ENCODE measurements at places on chromosomes 3 and 15.

DNA sequence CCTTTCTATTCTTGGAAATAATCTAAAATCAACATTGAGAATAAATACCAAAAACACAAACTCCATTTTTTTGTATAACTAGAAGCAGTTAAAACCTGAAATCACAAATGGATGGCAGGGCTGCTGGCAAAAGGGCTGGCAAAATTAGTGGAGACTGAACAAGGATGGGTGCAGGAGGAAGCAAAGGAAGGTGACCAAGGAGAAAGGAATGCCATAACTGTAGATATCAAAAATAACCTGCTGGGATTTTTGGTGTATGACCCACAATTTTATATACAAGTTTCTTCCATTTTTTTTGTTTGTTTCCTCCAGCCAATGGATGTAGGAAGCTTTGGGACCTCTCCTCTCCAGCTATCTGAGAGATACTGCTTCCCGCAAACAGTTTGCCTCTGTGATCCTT, 12.7 kb downstream of the CFAP44 start:
- no peak for DNase-seq

- no peak for DNase-seq
Measured at GRCh38 chr15:90496791-90497190, 32.9 kb upstream of the CRTC3 start.

DNA sequence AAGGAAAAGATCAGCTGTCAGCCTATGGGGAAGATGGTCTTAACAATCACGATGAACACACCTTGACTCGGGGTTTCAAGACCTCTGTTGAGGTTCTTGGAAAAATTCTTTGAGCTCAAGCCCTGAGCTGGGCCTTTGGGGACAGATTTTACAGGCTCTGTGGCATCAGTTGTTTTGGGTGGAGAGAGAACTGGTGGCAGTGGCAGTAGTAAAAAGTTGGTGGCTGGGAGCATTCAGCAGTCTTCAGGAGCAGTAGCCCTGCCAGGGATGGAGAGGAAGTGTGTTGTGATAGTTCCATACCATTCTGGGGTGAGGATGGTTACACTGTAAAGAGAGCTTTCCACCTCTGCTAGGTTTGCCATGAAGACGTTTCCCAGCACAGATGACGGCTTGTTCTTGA, 4.9 kb upstream of the KY start:
- DNase-seq: no peak

- DNase-seq: no peak
Measured at GRCh38 chr3:161989012-161989411, 492.4 kb downstream of the OTOL1 start.

DNA sequence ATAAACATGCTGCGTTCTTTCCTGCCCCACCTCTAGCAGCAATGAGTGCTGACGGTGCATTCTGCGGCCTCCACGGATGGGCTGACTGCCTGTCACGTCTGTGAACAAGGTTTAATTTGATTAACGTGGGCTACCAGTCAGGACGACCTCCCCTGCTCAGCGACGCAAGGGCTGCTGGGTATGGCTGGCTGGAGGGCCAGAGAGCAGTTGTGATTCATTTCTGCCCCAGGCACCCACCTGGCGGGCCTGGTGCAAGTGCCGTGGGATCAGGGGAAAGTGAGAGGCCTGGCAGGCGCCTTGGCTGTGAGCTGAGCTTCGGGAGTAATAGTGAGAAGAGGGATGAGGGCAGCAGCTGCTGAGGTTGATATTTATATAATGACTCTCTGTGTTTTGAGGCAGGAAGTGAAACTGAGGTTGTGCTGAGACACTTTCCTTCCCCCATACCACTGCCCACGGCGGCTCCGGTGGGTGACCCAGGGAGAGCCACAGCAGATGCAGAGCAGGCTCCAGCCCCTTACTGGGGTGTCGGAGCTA, 190.4 kb upstream of the BCL6 start:
- DNase-seq: peak; percentile 19

- DNase-seq: no peak
Measured at GRCh38 chr3:154182975-154183374, 61.8 kb downstream of the ARHGEF26 start.

DNA sequence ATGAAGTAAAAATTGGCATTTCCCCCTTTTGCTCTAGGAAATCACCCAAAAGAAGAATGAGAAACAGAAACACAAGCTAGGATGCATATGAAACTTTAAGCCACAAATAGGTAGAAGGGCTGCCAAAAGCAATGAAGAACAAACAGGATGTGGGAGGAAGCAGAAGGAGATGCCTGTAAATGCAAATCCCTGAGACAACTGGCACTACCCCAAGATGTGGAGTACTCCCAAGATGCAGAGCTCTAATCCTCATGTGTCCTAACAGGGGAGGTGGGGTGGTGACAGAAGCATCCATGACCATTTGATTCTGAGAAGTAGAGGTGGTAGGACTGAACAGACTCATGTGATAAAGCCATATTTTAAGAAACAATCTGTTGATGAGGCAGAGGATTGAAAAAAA, 31.9 kb upstream of the ZNF280D start:
- no peak for DNase-seq

GRCh38 chr3:119494597-119494996, 3.8 kb upstream of the TIMMDC1 start:
- no peak for DNase-seq

- DNase-seq: no peak
Measured at GRCh38 chr3:176074096-176074495, 1123.2 kb downstream of the TBL1XR1 start.

DNA sequence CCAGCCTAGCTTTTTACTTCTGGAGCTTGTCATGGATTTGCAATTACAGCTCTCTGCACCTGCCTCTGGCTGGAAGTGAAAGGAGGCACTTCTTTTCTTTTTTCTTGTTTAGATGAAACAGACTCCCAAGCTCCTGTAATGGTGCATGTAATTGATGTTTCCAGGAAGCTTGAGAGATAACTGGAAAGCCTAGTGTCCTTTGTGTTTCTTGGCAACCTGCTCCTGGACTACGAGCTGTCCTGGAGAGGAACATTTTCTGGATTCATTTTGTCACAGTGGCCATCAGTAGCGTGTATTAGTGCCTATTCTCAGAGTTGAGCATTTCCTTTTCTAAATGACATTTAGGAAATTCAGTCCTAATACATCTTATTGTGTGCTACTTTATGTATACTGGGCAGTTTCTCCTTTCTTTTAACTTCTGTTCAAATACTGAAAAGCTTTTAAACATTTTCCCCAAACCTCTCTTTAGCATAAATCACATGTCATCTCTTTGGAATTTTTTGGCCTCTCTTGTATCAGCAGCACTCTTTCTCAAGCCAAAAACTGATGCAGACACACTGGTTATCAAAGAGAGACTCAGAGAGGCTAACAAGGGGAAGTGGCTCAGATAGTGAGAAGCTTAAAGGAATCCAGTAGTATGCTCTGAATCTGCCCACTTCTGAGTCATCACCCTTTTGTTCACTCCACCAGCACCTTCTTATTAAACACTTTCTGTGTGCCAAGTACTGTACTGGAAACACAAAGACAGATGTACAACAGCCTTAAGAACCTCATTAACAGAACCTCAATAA, 62.6 kb upstream of the SLC2A2 start:
- no peak for DNase-seq

DNA sequence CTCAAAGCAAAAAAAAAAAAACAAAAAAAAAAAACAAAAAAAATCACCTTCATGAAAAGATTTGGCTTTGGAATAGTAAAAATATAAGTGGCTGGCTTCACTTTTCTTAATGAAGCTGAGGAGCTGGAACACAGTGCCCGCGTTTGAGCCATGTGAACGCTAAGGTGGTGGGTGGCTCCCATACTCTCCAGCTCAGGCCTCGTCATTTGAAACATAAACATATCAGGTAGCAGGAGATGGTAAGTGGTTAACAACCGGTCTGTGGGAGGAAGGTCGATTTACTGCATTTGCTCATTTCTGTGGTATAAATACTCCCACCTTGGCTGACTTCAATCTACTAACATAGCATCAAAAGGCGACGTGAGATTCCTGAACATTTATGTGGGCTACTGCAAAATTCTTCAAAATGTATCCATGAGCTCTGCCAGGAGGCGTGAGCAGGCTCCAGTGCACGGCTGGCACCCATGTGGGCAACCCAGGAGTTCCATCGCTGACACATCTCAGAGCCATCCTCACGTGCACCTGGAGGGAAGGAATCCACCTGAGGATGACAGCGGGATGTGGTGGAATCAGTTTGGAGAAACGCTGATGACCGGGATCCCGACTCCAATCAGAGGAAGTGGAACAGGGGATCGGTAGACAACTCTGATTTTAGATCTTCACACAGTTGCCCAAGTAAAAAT, 157.6 kb downstream of the ATP10A start:
- no peak for DNase-seq

- no peak for DNase-seq
Measured at GRCh38 chr15:98671060-98672008, 23.0 kb downstream of the IGF1R start.

DNA sequence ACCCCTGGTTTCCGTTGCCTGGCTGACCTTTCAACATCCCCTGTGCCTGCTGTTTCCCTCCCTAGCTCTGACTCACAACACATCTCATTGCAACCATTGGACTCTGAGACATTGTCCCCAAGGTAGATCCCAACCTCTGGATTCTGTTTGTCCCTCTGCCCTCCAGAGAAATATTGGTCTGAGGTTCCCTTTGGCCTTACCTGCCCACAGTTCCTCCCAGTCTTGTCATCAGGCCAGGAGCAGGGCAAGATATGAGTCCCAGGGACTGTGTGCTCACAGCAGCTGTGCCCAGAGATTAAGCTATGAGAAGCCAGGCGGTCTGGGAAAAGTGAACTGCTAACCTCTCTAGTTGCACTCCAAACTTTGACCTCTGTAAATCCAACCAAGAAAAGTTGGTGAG, 168.2 kb upstream of the NR2F2 start:
- no peak for DNase-seq

DNA sequence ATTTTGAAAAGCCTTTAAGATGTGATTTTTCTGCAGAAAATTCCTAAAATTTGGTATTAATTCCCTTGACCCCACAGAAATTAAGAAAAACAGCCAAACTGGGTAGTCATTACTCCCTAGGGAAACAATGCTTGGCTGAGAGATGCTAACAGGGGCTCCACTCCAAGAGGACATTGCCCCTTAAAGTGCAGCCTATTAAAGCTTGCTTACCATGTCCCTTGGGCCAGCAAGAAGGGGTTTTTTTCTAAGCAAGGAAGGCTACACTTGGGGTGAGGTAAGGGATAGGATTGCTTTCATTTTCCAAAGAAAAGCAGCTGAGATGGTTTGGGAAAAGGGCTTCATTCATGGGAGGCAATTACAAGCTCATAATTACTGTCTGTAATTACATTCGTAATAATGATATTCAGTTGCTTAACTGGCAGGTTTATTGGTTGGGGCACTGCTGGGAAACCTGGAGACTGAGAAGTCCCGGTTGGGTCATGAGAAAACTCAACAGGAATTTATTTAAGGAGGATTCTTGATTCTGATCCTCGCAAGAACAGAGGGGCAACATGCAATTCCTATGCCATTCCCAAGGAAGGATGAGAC, 247.5 kb downstream of the NR1D2 start:
- no peak for DNase-seq

DNA sequence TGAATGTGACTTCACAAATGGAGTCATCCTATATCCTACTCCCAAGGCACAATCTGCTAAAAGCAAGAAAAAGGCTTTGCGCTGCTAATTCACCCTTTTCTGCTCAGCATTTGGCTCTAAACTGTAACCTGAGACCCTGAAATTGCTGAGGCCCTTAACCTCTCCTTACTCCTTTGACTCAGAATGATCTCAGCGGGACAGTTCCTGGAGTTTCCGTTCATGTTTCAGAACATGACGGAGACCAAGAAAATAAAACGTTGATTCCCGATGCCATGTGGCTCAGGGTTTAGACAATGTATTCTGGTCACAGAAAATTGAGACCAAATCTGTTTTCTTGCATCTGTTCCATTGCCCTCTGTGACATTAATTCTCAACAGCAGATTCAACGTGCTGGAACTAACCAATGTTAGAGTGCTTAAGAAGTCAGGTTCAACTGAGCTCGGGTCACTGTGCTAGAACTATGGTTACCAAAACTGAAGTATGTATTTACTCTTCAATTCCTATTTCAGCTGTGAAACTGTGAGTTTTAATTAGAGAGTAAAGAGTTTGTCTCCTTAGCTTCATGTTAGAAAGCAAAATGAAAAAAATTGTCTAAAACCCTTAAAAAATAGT, 45.4 kb upstream of the TMC3 start:
- no peak for DNase-seq

DNA sequence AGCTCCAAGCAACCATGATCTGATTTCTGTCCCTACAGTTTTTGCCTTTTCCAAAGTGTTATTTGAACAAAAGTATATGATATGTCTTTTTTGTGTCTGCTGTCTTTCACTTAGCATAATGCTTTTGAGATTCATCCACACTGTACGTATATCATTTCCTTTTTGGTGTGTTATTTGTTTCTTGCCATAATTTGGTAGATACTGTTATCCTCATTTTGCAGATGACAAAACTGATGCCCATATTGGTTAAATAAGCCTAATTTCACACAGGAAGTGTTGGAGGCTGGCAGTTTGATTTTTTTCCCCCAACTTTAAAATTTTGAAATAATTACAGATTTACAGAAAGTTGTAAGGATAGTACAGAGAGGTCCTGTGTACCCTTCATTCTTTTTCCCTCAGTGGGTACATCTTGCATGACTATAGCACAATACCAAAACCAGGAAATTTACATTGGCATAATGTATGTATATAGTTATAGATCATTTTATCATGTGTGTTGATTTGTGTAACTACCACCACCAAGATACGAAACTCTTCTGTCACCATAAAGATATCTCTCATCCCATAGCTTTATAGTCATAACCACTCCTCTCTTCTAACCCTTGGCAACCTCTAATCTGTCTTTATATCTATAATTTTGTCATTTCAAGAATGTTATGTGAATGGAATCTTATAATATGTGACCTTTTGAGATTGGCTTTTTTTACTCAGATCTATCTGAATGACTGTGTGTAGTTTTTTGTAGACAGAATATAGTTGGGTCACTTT, 55.6 kb downstream of the RASA2 start:
- no peak for DNase-seq

- no peak for DNase-seq
Measured at GRCh38 chr3:135771760-135772159, 193.8 kb upstream of the PPP2R3A start.

DNA sequence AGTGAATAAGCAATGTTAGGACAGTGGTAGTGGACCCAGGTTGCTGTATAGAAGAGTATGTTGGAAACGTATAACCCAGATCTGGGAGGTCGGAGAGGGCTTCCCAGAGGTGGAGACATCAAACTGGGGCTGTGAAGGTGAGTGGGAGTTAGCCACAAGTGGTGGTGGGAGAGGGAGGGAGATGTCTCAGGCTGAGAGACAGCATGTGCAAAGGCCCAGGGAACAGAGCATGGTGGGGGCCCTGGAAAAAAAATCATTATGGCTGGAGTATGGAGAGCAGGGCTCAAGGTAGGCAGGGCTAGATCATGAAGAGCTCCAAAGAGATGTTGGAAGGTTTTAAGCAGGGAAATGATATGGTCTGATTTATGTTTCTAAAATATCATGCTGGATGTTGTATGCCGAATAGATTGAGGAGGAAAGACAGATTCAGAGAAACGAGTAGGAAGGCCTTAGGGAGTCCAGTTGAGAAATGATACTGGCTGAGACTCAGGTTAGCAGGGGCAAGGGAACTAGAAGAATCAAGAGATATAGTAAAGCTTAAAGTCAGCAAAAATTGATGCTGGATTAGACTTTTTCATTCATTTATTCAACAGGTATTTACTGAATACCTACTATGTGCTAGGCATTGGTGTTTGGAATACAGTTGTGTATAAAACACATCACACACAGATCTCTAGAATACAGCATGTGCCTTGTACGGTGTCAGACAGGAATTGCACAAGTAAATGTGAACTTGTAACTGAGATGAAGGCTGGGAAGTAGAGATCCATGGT, 17.0 kb downstream of the ITPR1 start:
- no peak for DNase-seq

- DNase-seq: no peak
Measured at GRCh38 chr15:38612159-38612863, 47.7 kb upstream of the RASGRP1 start.

All from transverse colon (tissue), 4 donors.